ENCODE measurements at places on chromosomes 5 and 9.

- DNase-seq = no peak
These were observed 82.4 kb downstream of the RAPGEF1 start for GRCh38 chr9:131657456-131657855.

DNA sequence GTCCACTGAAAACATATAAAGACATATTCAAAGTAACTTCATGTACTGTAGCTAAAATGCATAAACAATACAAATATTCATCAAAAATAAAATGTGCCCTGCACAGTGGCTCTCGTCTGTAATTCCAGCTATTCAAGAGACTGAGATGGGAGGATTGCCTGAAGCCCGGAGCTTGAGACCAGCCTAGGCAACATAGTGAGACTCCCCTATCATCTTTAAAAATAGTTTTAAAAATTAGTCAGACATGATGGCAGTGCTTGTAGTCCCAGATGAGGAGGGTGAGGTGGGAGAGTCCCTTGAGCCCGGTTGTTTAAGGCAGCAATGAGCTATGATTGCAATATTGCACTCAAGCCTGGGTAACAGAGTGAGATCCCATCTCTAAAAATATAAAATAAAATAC is 534.1 kb downstream of the ANXA1 start:
- no peak for DNase-seq

DNA sequence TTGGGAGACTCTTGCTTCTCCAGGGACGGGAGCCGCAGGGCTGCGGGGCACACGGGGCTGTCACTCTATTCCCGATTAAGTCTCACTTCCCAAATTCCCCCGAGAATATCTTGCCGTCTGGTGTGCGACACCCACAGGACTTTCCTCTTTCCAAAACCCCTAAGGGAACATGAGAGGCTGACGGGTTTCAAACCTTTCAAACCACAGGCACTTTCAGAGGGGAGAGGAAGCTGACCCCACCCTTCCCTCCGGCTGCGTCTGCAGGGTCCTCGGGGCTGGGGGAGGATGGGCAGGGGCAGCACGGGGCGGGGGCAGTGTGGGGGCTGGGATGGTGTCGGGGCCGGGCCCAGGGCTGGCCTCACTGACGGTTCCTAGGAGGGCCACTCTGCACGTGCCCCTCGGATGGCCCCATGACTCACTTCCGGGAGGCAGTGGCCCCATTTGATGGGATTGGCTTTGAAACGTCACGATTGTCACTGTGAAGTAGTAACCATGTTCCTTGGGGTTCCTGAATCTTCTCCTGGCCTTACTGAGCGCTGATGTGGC is 38.2 kb downstream of the SLC9A3 start:
- no peak for DNase-seq

GRCh38 chr5:159056201-159056600 is 43.5 kb downstream of the EBF1 start:
- no peak for DNase-seq

- DNase-seq = no peak
These were observed 10.6 kb downstream of the PRR7 start for GRCh38 chr5:177456976-177457851.

GRCh38 chr5:20113031-20113715 is 125.2 kb upstream of the CDH18 start:
- DNase-seq = no peak

DNA sequence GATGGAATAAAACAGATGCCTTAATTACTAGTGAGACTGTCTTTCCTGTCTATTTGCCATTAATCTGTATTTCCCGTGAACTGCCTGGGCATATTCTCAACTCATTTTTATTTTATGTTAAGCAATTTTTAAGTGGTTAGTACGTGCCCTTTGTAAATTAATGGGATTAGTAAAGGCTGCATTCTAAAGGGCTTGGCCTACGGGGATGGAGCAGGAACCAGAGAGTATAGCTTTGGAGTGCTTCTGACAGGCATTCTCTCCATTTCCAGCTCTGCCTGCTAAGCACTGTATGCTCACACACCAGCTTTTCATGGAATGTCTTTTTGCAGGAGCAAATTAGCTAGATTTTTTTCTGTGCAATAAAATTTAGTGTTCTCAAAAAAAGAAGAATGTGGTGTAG is 241.2 kb downstream of the MCTP1 start:
- no peak for DNase-seq

DNA sequence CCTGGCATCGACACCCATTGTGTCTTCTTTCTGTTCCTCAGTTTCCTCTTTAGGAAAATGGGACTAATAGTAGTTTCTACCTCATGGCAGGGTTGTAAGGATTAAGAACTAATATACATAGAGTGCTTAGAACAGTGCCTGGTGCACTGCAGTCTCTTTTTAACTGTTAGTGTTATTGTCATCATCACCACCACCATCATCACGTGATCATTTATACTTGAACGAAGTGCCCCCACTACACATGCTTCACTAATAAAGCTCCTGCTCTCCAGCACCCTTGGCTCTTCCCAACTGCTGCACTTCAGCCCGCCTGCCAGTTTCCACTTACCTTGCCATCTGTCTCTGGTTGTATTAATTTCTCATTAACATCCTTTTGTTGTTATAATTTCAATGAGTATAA is 35.8 kb upstream of the MAST4 start:
- no peak for DNase-seq

- DNase-seq = no peak
These were observed 381.2 kb upstream of the IRX1 start for GRCh38 chr5:3214396-3214795.

DNA sequence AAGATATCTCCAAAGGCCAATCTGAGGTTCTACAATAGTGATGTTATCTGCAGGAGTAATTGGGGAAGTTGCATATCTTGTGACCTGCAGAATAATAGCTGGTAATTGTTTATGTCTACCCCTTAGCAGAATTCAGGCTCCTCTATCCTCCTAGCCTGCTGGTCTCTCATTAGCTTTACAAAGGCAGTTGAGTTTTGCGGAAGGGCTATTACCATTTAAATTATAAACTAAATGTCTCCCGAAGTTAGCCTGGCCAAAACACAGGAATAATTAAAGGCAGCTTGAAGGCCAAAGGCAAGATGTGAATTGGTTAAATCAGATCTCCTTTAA is 168.7 kb downstream of the TTC39B start:
- no peak for DNase-seq

DNA sequence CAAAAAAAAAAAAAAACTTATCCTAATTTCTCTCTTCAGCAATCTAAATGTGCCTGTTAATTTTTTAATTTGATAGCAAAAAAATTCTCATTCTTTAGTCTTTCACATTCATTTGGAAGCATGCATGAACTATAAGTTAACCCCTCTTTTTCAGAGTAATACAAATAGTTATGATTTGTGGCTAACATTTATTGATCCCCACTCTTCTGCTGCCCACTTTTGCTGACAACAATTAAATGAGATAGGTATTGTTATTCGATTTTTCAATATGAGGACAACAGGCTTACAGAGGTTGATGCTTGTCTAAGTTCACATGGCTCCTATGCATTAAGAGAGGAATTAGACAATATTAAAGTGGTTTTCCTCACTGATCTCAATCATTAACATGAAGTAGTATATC is 2.9 kb upstream of the NR3C1 start:
- DNase-seq = no peak

GRCh38 chr9:38047301-38048251 is 21.5 kb downstream of the SHB start:
- no peak for DNase-seq

DNA sequence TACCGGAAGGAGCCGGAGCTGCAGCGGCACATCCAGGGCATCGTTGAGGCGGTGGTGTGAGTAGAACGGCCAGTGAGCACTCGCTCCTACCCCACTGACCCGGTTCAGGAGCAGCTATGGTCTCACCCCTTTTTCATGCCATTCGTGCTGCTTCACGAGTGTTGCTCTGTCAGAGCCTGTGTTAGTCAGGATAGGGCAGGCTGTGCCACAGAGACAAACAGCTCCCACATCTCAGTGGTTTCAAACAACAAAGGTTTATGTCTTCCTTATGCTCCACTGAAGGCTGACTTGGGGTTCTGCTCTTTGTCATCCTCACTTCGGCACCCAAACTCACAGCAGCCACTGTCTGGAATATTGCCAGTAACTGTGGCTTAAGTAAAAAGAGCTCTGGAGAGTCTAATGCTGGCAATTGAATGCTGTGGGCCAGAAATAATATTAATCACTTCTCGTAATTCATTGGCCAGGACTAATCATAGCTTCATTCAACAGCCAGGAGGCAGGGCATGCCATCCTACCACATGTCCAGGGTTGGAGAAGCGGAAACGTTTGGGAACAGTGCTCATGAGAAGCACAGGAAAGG is 28.4 kb downstream of the ARHGEF37 start:
- no peak for DNase-seq

GRCh38 chr9:124410321-124410913 is 4.8 kb downstream of the PSMB7 start:
- DNase-seq = no peak

DNA sequence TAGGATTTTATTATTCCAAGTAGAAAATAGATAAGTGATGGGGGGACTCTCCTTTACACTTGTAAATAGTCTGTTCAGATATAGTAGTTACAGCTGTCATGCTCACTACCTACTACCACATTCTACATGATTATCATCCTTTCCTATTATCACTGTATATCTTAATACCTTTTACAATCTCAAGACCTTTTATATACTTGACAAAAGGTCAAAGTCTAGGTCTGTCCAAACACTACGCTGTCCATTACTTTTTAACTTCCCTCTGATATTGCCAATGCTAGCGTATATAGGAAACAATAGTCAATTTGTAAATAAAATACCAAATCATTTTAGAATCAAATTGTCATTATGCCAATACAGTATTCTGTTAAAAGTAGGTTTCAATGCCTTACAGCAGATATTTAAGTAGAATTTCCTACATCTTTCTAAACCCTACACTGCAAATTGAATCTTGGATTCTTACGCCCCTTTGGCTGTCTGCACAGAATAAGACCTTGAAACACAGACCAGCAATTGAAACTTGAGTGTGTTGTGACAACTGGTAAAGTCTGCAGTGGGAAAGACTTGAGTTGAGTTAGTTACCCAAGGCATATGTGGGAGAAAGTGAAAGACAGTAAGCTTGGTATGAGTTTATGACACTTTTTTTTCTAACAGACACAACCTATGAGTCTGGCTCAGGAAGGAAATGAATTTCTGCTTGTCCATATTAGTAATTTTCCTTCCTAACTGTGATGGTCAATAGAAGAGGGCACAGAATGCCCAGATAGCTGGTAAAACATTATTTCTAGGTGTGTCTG is 827.6 kb upstream of the ACO1 start:
- no peak for DNase-seq

DNA sequence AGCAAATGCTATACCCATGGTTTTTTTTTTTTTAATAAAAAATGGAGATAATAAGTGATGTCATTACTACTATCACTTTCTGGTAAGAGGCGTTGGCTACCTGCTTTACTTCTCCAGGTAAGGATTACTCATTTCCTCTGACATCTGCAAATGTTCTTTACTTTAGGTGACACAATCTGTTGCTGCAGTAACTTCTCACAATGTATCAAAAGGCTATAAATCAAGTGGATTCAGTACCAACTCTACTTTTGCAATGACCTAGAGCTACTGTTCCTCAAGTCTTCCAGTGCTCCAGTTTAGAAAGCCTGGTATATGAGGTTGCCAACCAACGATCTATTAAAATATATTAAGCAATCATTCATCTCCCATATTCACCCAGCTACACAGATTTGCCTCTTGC is 129.1 kb downstream of the PLK2 start:
- no peak for DNase-seq

DNA sequence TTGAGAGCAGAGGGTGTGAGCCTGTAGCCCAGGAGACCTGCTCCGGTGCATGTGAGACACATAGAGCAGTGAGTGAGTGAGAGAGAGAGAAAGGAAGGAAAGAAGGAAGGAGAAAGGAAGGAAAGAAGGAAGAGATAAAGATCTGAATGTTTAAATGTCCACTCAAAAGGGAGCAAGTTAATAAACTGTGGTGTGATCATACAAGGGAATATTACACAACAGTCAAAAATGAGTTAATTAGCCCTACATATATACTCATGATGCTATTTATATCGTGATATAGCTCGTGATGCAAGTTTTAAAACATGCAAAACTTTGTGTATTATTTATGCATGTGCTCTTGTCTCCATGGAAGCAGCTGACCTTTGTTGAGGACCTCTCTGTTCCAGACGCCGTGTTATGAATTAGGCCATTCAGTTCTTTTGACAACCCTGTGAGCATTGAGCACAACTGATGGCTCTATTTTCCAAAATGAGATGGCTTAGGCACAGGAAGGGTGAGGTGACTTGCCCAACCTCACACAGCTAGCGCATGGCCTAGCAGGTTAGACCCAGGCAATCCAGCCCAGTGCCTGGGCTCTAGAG is 70.6 kb downstream of the HMCN2 start:
- no peak for DNase-seq

DNA sequence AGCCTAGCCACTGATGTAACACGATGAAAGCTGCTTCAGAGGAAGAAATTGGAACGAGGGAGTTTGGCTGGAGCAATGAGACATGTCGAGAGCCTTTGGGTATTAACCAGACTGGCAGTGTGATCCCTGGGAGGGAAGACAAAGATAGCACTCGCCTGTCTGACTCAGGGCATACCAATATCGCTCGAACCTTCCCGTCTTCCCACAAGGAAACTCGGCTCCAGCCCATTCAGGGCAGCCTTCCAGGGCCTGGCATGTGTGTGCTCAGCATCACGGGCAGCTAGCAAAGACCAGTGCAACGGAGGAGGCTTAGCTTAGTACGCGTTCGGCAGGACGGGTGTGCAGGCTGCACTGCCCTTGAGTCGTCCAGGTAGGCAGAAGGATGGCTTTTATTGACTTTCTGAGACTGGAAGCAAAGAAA is 356.9 kb upstream of the WWC1 start:
- no peak for DNase-seq
